ENCODE measurements at places on chromosomes 12 and 14.

GRCh38 chr12:25997201-25997963 is 38.9 kb downstream of the RASSF8 start:
- no peak for DNase-seq

GRCh38 chr12:51021694-51022093 is 4.5 kb downstream of the SLC11A2 start:
- no peak for DNase-seq

- DNase-seq, result no peak
Observed at GRCh38 chr14:20435582-20436362, at the start of gene KLHL33. Gene KLHL33, minus strand, starts transcription at chr14:20436166. Its CDS starts 355 bp downstream, at chr14:20435811.

GRCh38 chr14:31717294-31718085 is 156.3 kb downstream of the NUBPL start:
- no peak for DNase-seq

GRCh38 chr12:49442915-49443314 is 75.7 kb downstream of the SPATS2 start:
- DNase-seq, result no peak

- DNase-seq, result no peak
Observed at GRCh38 chr12:55067701-55068100, 47.9 kb downstream of the NEUROD4 start.

GRCh38 chr12:80681287-80681686 is 26.1 kb upstream of the MYF6 start:
- no peak for DNase-seq

- no peak for DNase-seq
Observed at GRCh38 chr12:15272376-15272775, 49.9 kb upstream of the PTPRO start.

DNA sequence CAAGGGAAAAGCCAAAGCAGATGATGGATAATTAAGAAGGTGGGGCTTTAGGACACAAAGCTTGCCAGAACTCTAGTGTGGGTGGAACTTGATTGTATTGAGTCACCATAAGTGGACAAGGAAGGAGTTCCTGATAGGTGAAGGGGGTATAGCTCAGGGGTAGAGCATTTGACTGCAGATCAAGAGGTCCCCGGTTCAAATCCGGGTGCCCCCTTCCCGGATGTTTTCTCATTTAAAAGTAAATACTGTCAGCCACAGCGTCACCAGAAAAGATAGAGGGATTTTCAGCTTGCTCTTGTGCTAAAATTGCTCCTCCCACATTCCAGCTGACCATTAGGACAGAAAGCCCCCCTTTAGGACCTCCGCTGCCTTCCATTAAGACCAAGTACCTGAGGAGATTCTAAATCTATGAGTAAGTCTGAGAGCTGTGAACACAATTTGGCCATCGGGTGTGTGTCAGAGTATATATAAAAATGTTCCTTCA is 36.6 kb downstream of the DCAF4 start:
- DNase-seq, result no peak

GRCh38 chr12:72082986-72083820 is 144.6 kb downstream of the TPH2 start:
- DNase-seq, result no peak

DNA sequence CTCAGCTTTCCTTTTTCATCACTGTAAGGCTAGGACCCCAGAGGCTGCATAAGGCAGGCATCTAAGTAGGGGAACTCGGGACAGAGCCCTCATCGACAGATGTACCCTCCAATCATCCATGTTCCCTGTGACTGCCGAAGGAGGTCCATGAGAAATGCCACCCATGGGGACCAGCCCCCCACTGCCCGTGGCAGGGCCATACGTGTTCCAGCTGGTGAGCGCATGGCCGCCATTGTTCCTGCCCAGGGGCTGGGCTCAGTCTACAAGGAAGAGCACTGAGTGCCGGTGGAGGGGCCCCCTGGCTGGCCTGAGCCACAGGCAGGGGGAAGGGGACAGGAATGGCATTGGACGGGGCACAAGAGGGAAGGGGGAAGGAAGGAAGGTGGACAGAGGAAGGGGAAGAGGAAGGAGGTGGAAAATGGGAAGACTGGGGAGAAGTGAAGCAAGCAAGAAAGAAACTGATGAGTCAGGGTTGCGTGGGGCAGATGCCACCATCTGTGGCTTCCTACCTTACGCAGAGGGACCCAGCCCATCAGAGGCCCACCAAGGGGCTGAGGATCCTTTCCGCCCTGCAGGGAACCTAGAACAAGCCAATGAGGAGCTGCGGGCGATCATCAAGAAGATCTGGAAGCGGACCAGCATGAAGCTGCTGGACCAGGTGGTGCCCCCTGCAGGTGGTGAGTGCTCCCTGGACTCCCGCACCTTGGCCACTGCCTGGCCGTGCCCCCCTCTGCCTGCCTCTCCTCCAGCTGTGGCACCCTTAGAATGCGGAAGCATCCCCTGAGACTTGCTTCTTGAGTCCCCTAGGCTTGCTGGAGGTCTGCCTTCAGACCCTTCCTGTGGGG is 120.6 kb upstream of the FKBP4 start:
- no peak for DNase-seq

GRCh38 chr12:116136340-116136739 is 141.2 kb downstream of the MED13L start:
- DNase-seq, result no peak

DNA sequence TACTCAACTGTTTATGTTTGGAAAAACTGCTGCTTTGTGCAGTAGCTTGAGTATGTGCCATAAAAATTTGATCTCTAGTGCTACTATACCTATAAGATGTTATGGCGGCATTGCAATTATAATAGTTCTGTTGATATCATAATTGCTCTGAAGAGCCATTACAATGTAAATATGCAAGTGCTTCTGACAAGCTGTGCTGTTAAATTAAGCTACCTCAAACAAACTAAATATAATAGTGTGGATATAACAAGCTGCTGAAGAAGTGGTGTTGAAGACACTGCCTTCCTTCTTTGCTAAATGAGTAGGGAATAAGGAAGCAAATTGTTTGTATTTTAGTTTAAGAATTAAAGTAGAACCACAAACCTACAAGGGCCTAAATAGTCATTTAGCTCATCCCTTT is 301.0 kb upstream of the MIS18BP1 start:
- no peak for DNase-seq

GRCh38 chr12:14057895-14058294 is 76.5 kb upstream of the GRIN2B start:
- no peak for DNase-seq

GRCh38 chr14:100221533-100222223 is 17.3 kb upstream of the YY1 start:
- peak; percentile 69 for DNase-seq

DNA sequence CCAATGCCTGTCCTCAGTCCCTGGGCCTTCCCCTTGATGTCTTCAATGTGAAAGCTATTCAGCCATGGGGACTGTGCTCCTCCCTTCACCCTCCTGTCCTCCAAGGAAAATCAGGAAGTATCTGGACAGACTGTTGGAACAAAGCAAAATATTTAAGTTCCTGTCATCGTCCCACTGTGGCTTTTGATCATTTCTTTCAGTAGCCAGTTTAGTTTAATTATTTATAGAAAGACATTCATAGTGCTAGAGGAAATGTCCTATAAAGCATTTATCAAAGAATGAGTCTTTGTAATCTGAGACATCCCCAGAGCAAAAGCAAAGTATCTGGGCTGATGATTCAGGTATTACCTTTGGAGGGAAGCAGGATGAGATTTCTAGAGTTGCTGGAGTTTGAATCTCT is 254.1 kb downstream of the NRXN3 start:
- no peak for DNase-seq

GRCh38 chr14:99808154-99808505 is 14.9 kb downstream of the EML1 start:
- no peak for DNase-seq

GRCh38 chr14:99538275-99538674 is 57.1 kb downstream of the CCNK start:
- DNase-seq, result no peak

DNA sequence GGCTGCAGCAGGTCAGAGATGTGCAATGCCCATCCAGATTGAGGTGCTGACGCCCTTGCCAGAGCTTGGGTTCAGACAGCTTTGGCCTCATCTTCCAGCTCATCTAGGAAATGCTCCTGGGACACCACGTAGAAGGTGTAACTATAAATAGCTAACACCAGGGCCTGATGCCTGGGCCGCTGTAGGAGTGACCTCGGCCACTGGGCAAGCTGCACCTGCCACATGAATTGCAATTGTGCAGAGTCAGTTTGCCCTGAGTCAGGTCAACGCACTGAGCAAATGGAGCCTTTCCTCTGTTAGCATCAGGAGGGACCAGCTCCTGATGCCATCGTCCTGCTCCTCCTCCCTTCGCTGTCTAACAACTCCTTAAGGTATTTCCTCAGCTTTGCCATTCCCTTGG is 17.4 kb upstream of the DNM1L start:
- DNase-seq, result no peak

GRCh38 chr12:38921025-38921677 is 15.8 kb upstream of the CPNE8 start:
- DNase-seq, result peak; percentile 36

- no peak for DNase-seq
Observed at GRCh38 chr14:37711831-37712475, 116.5 kb downstream of the TTC6 start.

GRCh38 chr14:86944434-86944833 is 1048.5 kb downstream of the GALC start:
- DNase-seq, result no peak

DNA sequence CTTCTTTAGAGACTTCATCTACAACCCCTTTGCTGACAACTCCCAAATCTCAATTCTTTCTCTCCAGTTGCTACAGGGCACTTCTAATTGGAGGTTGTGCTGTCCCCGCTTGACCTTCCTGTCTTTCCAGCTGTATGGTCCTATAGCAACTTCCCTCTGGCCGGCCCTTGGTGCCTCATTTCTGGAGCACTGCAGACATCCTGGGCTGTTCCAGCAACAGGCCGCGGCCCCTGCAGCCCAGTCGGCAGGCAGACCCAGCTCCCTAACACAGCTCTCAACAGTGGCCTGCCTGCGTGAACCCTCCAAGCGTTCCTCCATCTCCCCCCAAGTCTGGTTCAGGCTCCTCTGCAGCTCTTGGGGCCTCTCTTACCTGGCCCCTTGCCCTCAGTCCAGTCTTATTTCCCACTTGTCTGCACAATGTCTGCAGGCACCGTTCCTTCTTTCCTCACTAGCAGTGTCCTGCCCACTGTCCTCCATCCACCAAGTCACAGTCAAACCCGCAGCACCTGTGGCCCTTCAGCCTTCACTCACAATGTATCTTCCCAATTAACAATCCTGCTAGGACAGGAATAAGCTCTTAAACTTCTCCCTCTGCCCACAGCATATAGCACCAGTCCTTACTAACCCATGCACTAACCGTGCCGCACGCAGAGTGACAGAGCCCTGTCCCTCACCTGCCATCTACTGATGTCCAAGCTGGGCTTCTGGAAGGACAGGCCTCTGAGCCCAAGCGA is 1.6 kb upstream of the EML1 start:
- DNase-seq, result no peak

DNA sequence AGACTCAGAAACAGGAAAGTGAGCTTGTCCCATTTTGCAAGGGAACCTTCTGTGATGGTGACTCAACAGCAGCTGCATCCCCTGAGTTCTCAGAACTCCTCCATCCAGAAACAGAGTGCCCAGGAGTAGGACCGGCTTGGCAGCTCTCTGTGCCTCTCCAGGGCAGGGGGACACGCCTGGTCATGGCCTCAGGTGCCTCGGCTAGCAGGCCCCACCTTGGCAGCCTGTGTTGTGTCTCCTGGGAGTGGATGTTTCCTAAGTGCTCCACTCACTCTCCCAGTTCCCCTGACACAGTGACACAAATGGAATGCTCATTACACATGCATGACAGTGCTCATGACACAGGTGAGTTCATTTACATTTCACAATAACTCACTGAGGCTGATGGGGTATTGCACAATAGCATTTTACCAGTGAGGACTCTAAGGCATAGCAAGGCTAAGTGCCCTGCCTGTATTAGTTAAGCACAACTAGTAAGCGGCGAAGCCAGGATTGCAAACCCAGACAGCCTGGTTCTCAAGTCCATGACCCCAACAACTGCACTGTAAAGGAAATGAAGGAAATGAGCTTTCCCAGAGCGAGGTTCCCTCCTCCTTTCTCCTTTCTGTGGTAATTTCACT is 47.4 kb downstream of the CALM1 start:
- DNase-seq, result no peak

- no peak for DNase-seq
Observed at GRCh38 chr12:107917912-107918800, 143.7 kb downstream of the ASCL4 start.

DNA sequence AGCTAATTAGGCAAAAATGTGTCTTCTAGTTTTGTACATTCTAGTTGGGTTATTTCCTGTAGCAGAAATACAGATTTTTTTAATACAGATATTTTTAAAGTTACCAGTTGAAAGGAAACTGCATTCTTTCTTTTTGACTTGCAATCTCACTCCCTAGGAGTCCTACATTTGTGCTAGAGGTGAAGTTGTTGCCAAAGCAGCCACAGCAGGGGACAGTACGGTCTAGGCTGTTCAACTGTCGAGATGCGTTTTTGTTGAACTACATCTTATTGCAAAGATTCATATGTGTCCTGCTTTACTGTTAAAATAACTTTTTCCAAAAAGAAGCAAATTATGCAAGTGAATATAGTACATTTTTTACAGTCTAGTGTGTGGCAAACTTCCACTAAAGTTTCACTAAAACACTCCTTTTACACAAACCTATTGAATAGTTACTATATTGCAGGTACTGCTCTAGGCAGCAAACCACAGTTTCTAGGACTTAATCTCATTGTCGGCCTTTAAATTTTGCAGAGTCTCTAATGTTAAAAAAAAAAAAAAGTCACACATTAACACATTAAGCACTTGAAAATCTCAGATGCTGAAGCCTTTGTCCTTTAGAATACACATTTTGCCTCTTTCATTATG is 30.2 kb upstream of the SRGAP1 start:
- DNase-seq, result no peak

DNA sequence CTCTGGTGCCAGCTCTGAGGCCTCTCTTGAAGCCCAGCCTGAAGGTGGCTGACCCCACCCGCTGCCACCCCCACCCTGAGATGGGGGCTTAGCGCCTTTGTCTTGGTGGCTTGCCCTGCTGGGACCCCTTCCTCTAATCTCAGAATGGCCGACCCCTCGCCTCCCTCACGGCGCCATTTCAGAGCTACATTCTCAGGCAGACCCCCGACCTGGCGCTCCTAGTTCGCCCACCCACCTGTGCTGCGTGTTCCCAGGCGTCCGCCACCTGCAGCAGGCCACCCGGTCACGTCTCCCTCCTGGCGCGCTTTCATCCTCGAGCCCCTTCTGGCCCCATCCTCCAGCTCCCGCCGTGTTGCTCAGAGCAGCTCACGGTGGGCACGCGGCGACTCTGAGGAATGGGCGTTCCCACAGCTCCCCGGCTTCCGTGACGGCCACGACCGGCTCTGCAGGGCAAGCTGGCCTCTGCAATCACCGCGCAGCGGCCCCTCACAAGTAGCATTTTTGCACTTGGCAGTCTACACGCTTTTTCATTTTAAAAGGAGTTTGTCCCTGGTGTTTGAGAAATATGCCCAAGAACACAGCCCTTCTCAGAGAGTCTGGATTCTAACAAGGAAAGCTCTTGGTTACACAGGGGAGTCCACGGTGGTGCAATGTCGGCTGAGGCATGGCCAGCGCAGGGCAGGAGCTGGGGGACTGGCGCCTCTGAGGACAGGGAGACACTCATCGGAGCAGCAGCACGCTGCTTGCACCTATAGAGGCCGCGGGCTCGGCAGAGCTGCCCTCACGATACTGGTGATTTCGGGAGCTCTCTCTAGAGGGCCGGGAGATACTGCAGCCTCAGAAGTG is 105.7 kb upstream of the C14orf180 start:
- DNase-seq, result no peak
